ENCODE measurements at places on chromosomes 6 and 20.

DNA sequence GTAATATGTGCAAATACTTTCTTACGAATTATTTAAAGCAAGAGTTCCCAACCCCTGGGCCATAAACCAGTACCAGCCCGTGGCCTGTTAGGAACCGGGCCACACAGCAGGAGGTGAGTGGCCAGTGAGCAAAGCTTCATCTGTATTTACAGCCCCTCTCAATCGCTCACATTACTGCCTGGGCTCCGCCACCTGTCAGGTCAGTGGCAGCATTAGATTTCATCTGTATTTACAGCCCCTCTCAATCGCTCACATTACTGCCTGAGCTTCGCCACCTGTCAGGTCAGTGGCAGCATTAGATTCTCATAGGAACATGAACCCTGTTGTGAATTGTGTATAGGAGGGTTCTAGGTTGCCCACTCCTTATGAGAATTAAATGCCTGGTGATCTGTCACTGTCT lies 142.0 kb downstream of the RNASET2 start:
- DNase-seq, result no peak

DNA sequence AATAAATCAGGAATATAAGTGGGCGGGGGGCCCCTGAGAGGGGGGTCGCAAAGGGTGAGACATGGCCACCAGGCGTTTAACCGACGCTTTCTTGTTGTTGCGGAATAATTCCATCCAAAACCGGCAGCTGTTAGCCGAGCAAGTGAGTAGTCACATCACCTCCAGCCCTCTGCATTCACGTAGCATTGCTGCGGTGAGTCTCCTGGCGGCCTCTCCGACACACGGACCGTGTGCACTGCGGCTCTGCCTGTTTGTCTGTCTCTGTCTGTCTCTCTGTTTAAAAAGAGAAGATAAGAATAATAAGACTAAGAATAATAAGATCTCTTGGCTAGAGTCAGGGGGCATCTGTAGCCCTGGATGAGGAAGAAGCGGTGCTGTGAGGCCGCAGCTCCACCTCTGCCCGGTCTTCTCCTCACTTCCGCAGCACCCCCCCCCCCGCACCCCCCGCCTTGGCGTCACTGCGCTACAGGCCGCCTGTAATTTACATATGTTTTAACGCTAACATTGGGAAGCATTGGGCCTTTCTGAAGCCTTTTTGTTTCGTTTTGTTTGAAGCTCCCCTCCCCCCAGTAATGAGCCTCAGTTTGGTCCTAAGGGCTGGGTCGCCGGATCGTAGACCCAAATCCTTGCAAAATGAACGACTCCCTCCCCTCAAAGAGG lies 993 bp downstream of the STX16 start:
- DNase-seq, result peak; percentile 41

- no peak for DNase-seq
Observed at GRCh38 chr6:30769088-30769852, 24.9 kb upstream of the IER3 start.

DNA sequence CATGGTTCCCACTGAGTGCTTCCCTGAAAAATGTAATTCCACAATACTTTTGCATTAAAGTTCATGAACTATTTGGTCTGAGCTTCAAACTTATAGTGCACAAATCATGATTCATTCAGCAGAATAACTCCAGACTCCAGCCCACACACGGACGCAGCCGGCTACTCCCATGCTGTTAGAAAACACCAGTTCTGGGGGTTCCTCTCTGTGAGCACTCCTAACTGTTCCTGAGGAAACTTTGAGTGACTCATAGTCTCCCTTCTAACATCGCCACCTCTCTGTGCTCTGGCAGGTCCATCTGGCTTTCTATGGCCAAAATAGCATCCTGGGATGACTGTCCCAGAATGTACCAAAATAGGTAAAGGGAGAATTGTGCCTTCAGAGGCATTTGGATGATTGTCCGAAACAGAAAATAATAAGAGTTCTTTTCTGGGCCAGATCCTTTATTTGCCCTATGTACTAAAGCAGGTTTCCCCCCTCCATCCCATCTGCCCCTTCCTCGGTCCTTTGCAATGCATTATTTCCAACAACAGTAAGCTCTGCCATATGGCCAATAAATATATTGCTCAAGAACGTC lies 32.3 kb upstream of the LY86 start:
- DNase-seq, result no peak

GRCh38 chr20:8301655-8302054 lies 169.6 kb downstream of the PLCB1 start:
- DNase-seq, result no peak

GRCh38 chr6:16286151-16286522 lies 47.8 kb downstream of the GMPR start:
- DNase-seq, result no peak

GRCh38 chr20:2165871-2166270 lies 64.2 kb downstream of the STK35 start:
- DNase-seq, result no peak

GRCh38 chr6:169881398-169881797 lies 130.0 kb downstream of the ERMARD start:
- no peak for DNase-seq

- no peak for DNase-seq
Observed at GRCh38 chr20:34517114-34517505, 888 bp downstream of the DYNLRB1 start.

DNA sequence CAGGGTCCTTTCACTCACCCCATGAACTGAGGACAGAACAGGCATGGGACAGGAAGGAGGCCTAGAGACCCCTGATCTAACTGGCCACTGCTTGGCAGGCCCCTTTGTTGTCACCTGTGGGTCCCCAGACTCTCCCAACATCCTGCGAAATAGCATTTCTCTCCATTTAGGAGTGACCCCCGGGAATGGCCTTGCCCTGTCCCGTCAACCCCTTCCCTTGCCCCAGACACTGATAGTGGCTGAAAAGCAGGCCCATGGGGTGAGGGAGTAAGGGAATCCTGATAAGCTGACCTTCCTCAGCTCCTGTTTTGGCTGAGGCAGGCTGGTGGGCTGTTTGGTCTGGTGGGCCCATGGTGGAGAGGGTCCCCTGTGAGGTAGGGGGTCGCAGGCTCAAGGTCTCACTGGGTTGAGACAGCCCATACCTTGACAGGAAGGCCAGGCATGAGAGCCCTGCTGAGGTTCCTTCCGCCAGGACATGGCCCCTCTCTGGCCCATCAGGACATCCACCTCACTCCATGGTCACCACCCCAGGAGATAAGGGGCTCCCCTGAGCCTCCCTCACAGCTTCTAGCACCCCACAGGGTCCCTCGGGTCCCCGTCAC lies 139.3 kb downstream of the MRPL14 start:
- DNase-seq, result no peak

- no peak for DNase-seq
Observed at GRCh38 chr6:23175391-23175790, 606.0 kb downstream of the HDGFL1 start.

GRCh38 chr6:137487869-137488149 lies 6.4 kb downstream of the OLIG3 start:
- DNase-seq, result no peak

- no peak for DNase-seq
Observed at GRCh38 chr6:9056556-9056955, 621.2 kb upstream of the SLC35B3 start.

DNA sequence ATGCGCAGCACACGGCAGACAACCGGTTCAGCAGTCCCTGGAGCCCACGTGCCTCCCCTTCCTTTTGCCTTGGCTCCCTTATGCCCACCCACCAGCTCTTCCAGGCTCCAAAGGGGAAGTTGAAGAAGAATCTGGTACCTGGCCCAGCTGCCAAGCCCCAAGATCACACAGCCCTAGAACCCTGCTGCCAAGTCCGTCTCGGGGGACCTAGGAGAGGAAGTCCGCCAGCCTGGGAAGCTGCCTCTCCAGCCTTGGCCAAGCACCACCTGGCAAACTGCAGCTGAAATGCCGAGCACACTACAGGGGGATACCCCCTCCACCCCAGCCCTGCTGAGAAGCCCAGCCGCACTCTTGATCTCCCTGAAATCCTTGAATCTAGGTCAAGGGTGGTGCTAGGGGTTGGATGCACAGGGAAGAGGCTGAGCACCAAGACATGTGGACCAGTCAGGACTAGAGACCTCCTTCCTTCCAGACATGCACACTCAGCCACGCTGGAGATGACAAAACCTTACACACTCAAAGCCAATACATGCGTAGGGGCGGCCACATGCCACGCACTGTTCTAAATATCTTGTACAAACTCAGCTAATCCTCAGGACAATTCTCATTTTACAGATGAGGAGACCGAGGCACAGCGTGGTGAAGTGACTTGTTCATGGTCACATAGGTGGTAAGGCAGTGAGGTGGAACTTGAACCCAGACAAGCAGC lies 124.1 kb downstream of the PREX1 start:
- no peak for DNase-seq

DNA sequence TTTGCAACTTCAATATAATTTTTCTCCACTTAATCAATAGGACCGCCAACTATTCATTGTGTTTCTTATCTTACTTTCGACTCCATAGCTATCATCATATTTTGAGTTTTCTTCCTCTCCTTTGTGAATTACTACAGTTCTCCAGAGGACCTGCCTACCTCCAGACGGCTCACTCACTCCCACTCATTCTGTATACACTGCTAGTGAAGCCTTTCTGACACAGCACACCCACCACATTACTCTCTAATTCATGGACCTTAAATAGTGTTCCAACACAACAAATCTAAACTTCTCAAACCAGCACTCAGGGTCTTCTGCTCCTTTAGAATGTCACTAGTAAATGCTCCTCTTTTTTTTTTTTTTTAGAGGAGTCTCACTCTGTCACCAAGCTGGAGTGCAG lies 23.8 kb downstream of the FKBP5 start:
- no peak for DNase-seq

- no peak for DNase-seq
Observed at GRCh38 chr6:136886091-136886490, 36.0 kb upstream of the SLC35D3 start.

DNA sequence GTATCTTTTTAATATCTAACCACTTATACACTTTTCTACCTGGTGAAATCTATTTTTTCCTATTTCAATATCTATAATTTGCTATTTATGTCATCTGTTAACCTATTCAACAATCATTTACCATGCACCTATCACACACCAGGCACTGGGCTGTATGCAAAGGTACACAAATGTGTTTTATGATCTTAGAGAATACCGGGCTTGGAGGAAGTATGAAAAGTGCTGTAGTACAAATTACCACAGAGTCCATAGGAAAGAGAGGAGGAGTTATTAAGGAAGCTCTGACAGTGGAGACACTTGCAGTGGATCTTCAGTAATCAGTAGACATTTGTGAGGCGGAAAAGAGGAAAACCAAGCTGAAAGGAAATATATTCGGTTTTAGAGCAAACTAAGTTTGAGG lies 96.0 kb downstream of the HIVEP2 start:
- no peak for DNase-seq

DNA sequence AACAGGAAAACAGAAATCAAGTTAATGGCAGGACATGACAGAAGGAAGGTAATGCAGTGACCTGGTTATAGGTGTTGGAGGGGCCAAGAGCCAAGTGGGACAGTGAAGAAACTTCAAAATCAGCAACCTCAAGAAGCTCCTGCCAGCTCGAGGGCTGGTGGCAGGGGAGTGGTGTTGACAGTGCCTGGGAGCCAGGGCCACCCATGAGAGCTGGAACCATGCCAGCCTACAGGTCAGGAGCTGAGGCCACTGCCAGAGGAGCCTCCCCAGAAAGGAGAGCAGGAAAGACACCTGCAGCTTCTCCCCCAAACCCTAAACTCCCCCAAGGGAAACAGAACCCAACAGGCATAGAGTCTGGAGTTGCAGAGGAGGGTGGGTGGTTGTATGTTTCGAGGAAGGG lies 262.1 kb downstream of the LRFN2 start:
- no peak for DNase-seq

GRCh38 chr6:121848523-121849255 lies 413.2 kb downstream of the GJA1 start:
- DNase-seq, result no peak

GRCh38 chr6:3879194-3879952 lies 30.2 kb downstream of the FAM50B start:
- DNase-seq, result no peak

DNA sequence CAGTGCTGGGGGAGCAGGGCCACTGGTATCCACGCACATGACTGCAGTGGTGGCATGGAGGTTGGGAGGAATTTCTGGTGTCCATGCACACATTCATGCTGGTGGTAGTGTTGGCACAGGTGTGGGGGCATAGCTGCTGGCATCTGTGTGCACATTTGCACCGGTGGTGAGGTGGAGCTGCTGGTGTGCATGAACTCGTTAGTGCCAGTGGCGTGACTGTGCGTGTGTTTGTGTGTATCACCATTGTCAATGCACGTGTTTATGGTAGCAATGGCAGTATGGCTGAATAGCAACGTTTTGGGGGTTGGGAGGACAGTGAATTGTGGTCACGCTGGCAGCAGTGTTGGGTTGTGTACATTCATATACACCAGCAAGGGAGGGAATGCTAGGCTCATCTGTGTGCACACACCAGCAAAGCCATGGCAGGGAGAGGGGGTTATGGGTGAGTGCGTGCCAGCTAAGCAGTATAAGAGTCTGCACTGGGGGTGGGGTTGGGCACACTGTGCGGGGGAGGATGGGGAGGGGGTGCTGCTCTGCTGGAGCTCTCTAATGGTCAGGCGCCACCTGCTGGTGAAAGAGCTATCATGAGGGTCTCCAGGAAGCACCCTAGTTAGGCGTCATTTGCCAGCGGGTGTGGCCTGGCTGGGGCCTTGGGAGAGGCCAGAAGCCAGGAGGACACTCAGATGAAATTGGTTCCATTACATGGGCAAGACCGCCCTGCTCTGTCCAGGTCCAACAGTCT lies 626.1 kb upstream of the ID4 start:
- no peak for DNase-seq

GRCh38 chr6:53529324-53530036 lies 15.4 kb downstream of the GCLC start:
- no peak for DNase-seq

DNA sequence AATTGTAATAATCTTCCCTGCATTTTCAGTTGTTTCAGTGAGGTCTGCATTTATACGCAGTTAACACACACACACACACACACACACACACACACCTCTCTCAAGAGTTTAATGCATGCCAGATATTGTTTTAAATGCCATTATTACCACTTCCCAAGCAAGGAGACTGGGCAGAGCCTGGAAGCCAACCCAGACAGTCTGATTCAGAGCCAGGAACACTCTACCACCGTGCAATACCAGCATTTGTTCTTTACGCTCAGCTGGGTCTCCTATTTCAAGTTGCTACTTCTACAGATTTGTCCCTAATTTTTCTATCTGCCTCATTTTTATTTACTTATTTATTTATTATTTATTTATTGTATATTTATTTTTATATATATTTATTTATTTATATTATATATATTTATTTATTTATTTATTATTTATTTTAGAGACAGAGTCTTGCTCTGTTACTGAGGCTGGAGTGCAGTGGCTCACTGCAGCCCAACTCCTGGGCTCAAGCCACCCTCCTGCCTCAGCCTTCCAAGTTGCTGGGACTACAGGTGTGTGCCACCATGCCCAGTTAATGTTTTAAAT lies 68.4 kb downstream of the PCSK2 start:
- no peak for DNase-seq

DNA sequence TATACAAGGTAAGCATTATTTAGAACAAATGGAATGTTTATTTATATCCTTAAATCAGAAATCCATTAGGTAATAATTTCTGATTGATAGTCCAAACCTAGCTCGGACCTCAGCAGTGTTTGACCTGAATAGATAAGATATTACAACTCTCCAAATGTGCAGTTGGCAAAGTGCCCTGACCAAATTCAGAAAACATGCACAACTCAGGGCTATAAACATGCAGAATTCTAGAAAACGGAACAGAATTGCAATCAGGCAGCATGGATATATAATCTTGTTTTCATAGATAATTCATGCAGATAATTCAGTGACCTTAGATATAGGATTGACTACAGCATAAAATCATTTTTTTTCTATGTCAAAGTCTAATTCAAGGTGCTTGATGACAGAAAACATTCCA lies 626.6 kb upstream of the CITED2 start:
- no peak for DNase-seq

- no peak for DNase-seq
Observed at GRCh38 chr6:166630462-166630861, 3.4 kb upstream of the RPS6KA2 start.

Data from NCI-H2081 (cell line).